ENCODE measurements at places on chromosomes 4 and X.

- no peak for DNase-seq
Measured at GRCh38 chrX:150363561-150364346, 637 bp downstream of the MAMLD1 start.

DNA sequence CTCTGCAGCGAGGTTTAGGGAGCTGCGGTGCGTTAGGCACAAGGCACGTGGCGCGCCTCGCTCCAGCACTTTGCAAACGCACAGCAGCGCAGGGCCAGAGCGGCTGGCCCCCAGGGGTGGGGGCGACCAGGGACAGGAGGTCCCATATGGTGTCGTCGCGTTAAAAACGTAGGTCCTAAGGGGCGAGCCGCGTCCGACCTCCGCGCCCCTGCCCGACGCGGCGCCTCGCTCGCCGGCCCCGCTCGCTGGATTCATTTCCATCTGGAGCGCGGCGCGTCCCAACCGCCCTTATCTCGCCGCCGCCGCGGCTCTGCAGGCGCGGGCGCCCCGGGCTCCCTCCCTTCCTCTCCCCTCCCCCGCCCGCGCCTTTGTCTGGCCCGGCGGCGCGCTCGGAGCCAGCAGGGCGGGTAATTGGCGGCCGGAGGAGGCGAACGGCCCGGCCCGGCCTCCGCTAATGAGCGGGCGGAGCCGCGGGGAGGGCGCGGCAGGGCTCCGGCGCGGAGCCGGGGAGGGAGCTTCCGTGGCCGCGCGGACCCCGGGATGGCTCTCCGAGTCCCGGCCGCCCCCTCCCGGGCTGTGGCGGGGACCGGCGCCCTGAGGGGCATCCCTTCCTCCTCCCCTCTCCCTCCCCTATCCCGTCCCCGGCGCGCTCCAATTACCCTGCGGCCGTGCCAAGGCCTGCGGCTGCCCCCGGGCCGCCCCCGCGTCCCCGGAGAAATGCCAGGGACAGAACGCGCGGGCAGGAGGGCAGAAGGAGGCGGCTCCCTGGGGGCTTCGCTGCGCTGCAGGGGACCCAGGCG, 409.0 kb downstream of the BCOR start:
- DNase-seq: peak; percentile 26

GRCh38 chr4:151472297-151472696, 63.3 kb downstream of the FHIP1A start:
- no peak for DNase-seq

GRCh38 chr4:59612235-59612634, 1587.9 kb upstream of the ADGRL3 start:
- DNase-seq: no peak

- DNase-seq: no peak
Measured at GRCh38 chrX:130523460-130524394, 121.9 kb downstream of the RBMX2 start.

DNA sequence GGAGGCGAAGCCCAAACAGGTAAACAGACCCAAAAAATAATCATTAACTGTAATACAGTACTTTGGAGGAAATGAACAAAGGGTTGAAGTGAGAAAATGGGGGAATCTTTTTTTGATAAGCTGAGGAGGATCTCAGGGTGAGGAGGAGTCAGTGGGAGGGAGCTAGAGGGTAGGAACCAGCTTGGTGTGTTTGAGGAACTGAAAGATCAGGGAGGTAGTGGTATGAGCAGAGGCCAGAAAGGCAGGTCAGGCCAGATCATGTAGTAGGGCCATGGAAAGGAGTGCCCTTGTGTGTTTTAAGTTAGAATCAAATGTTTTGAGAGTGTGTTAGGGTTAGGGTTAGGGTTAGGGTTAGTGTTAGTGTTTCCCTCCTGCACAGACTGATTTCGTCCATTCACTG, 48.8 kb downstream of the PPP2R2C start:
- no peak for DNase-seq

- no peak for DNase-seq
Measured at GRCh38 chr4:181548873-181549575, 694.2 kb upstream of the TENM3 start.

- no peak for DNase-seq
Measured at GRCh38 chrX:110363244-110363643, 4.6 kb downstream of the RTL9 start.

- no peak for DNase-seq
Measured at GRCh38 chrX:9957743-9958142, 9.4 kb upstream of the CLDN34 start.

DNA sequence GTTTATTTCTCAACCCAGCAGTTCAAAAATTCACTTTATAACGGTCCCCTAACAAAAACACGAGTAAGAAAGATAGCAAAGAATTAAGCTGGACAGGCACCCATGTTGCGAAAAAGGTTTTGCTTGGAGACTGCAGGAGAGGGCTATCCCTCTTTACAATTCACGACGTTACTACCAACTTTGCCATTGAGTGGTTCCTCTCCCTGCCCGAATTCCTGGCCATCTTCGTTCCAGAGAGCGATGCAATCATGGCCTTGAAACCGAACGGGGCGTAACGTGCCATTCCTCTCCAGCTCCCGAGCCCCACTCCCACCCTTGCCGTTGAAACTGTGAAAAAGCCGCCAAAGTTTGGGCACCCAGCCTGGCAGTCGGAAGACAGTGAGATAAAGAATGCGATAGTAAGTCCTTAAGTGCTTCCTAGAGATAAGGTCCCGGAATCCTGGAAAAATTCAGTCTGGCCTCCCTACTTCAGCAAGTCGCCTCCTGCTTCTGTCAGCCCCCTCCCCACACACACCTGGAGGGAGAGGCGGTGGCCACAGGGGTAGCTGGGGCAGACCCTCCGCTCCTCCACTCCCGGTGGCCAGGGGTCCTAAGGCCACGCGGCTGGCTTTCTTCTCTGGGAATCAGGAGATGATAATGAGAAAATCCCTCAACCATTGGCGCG, 65.2 kb downstream of the FBXO8 start:
- no peak for DNase-seq

DNA sequence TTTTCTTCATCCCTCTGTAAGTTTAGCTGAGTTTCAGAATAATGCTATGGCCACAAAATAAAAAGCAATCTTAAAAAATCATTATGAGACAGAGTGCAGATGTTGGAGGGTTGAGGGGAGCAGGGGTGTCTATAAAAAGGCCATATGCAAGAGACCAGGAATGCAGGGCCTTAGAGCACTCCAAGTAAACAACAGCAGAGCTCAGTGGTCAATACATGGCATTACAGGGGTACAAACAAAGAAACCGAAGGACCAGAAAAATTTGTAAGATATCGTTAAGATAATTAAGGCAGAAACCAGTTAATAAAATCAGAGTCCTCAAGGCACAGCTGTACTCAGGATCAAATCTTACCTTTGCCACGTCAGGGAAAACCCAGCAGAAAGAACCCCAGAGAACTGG, 28.4 kb upstream of the NDST3 start:
- DNase-seq: no peak

DNA sequence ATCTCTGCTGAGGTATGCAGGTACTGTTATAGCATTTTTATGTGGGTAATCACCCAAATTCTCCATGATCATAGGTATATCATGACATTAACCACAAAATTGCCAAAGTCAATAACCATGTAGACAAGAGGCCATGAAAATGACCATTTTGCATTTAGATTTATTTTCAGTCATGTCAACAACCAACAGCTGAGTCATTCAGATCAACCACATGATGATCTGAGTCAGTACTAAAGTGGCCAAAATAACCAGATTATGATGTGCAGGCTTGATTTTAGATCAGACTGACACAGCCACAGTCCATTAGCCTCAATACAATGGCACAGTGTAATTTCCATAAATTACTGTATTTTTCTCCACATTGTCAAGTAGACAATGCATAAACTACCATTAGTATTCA, 240.5 kb downstream of the GRIA3 start:
- DNase-seq: no peak

GRCh38 chr4:79492148-79492547, 84.1 kb upstream of the GK2 start:
- DNase-seq: no peak

DNA sequence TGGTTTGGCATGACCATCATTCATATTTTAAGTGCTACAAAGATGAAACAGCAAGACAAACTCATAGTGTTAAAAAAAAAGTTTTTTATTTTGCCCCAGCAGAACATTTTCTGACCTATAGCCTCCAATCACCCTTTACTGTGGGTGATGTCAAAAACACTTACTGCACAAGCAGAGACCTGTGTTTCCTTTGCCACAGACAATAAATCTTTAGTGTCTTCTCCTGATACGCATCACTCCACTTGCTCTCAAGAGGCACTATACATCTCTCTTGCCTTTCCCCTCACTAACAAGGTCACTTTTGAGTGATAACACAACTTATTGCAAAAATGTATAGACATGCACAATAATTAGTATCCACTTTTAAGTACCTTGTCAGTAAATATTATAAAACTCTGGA, 125.6 kb downstream of the ANTXR2 start:
- DNase-seq: no peak

DNA sequence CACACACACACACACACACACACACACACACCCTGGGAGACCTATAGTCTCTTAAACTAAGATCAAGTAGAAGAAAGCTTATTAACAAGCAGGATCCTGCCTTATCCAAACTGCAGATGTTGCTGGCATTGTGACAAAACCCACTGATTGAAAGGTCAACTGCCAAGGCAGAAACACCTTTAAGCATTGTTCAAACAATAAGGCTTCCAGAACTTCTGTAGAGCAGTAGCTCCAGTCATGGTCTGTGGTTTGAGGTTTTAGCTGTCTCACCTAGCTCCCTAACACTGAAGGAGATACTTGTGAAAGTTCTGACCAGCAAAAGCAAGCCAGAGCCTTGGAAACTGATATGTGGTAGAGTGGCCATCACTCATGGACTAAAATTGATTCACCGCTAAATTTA, 59.8 kb downstream of the PTCHD1 start:
- no peak for DNase-seq
